Stimulated activated CD8-positive, alpha-beta memory T cell treated with anti-CD3 and anti-CD28 coated beads, Interleukin-2, amount 100 ng/mL, for 1 hour (primary cell): ENCODE measurements at places on chromosomes 16 and 17.
A peak's percentile ranks its signal among the peaks of the same experiment; 100 is the strongest.

- peak; percentile 26 for DNase-seq
These were observed 646 bp downstream of the RABEP1 start for GRCh38 chr17:5282642-5283217.

GRCh38 chr16:84650062-84650991, 2.0 kb downstream of the KLHL36 start:
- no peak for DNase-seq

DNA sequence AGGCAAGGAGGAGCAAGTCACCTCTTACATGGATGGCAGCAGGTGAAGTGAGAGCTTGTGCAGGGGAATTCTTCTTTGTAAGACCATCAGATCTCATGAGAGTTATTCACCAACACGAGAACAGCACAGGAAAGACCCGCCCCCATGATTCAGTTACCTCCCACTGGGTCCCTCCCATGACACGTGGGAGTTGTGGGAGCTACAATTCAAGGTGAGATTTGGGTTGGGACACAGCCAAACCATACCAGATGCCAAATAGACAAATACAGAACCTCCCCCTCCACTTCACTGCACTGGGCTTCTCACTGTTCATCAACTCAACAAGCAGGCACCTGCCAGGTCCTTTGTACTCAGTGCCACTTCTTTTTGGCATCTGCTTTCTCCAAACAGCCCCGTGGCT, 100.2 kb downstream of the WSCD1 start:
- no peak for DNase-seq

DNA sequence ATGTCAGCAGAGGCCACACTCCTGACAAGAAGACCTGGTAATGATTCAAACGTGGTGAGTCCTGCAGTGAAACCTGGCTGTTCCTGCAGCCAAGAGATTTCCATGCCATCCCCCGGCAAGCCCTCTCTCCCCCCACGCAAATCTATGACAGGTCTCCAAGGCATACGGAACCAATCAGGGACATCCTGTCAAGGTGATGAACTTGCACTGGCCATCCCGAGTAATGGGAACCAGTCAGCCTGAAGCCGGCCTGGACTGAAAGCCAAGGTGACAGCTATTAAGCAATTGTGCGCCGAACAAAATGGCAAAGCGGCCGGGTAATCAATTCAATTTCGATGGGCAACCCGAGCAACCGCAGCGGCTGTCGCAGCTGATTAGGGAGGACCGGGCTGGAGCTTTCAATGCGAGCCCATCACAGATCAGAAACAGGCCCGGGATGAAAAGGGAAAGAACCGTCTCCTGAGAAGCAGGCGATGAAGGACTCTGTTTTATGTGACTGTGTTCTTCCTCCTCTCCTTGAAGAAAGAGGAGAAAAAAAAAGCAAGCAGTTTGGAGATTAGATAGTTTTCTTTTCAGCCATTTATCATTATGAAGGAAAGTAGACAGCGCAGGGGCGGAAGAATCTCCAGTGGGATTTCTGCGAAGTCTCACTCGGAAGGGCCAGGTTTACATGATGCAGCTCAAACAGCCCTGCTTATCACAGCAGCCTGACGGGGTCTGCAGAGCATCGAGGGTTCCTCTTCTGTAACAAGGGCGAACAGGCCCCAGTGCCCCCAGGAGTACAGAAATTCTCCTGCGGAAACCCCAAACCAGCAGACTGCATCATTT, 35.2 kb downstream of the TBX4 start:
- DNase-seq = no peak

- DNase-seq = peak; percentile 53
These were observed at the start of gene ANTKMT for GRCh38 chr16:720990-721764. ANTKMT (plus strand) TSS chr16:721146; CDS start chr16:721275, 129 bp downstream.

DNA sequence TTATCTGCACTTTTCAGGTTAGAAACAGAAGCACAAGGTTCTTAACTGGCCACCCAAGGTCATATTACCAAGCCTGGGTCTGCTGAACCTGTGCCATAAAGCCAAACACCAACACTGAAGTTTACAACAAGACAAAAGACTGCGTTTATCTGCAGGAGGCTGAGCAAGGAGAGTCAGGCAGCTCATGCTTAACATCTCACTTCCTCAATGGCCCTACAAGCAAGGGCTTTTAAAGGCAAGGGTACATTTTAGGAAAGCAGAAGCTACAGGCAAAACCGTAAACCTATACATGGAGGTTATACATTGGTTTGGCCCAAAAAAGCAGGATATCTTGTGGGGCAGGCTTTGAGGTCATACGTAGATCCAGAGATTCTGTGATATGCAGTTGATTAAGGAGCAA, 91.2 kb downstream of the GNAO1 start:
- no peak for DNase-seq

DNA sequence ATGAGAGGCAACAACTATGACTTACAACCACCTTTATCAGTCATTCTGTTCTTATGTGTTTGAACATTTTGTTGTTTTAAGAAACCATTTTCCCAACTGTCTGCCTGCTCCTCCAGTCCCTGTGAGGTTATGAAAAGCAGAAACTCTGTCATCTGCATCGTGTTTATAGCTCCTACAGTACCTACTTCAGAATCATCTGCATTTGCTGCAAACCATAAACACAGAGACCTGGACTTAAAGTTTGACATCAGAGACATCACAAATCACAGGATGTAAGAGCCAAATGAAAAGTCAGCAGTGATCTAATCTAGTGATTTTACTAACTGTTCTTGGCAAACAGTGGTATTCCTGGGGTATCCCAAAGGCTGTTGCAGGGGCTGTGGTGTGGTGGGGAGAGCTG, 55.2 kb downstream of the CDH11 start:
- no peak for DNase-seq

DNA sequence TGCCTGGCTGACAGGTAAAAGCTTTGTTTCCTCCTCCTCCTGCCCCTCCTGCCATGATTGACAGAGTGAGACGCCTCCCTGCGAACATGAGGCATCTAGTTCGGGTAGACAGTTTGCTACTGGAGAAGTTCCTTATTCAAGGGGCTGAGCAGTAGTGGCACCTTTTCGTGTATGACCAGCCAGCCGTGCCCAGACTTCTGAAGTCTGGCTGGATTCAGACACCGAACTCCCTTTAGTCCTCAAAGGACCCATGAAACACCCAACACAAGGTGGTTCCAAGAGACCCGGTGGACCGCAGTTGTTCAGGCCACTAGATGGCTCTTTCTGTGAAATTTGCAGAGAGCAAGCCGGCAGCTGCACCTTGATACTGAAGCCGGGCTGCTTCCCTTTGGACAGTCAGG, 192.8 kb downstream of the XYLT1 start:
- DNase-seq = no peak

DNA sequence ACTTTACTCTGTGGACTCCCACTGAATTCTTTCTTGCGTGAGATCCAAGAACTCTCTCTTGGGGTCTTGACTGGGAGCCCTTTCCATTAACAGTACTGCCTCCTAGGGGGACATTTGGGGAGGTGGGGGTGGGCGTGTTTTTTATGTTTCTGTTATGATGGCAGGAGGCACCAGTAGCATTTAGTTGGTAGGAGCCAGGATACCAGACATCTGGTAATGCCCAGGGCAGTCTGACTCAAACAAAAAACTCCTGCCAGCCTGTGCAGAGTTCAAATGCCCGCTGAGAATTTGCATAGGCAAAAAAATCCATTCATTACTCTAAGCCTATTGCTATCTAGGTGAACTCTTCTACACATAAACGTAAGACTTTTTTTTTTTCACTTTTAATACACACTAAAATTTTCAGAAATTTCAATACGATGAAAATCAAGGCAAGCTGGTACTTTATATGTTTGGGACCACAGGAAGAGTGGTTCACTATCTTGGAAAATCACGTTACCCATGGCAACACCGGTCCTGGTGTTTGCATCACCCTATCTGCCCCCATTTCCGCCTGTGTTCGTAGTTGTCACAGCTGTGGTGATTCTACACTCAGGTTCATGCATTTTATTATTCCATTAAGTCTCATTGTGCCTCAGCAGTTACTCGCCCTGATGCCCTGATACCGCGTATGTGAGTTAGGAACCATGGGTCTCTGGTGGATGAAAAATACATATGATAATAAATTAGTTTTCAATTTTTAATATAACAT, 121.1 kb upstream of the XYLT1 start:
- no peak for DNase-seq

GRCh38 chr17:47620503-47621245, 29.0 kb upstream of the KPNB1 start:
- DNase-seq = no peak

GRCh38 chr16:87951552-87952538, 611 bp downstream of the BANP start:
- DNase-seq = no peak

- DNase-seq = no peak
These were observed 9.9 kb downstream of the FOXJ1 start for GRCh38 chr17:76131051-76131691.

DNA sequence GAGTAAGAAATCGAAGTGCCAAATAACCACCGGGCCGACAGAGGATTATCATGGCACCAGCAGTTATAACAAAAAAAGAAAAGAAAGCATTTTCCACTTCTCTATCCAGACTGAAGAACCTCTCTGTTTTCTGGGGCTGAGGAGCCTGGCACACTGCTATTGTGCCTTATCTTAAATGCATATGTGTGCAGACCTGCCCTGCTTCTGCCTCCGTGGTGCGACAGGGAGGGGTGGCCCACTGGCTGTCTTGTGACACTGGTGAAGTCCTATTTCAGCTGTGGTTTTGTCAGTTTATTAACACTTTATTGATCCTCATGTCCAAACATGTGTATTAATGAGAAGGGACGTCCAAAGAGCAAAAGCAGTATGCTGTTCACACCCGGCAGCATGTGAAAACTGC, 55.4 kb downstream of the CDK5R1 start:
- DNase-seq = no peak

- DNase-seq = no peak
These were observed 117.7 kb downstream of the HS3ST3A1 start for GRCh38 chr17:13484020-13484419.

- no peak for DNase-seq
These were observed 108.2 kb upstream of the RBBP6 start for GRCh38 chr16:24430954-24431760.

DNA sequence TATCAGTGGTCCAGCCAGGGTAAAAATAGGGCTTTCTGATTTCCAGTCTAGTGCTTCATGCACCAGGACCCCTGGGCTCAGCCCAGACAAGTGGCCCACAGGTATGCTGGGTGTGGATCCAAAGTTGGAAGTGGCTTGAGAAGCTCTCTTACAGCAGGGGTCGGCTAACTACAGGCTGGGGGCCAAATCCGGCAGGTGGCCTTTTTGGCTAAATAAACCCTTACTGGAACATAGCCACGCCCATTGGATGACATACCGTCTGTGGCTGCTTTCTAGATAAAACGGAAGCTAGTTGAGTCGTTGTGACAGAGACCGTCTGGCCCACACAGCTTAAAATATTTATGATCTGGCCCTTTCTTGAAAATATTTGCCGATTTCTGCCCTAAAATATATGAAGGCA, 119.0 kb upstream of the CDC42EP4 start:
- no peak for DNase-seq

DNA sequence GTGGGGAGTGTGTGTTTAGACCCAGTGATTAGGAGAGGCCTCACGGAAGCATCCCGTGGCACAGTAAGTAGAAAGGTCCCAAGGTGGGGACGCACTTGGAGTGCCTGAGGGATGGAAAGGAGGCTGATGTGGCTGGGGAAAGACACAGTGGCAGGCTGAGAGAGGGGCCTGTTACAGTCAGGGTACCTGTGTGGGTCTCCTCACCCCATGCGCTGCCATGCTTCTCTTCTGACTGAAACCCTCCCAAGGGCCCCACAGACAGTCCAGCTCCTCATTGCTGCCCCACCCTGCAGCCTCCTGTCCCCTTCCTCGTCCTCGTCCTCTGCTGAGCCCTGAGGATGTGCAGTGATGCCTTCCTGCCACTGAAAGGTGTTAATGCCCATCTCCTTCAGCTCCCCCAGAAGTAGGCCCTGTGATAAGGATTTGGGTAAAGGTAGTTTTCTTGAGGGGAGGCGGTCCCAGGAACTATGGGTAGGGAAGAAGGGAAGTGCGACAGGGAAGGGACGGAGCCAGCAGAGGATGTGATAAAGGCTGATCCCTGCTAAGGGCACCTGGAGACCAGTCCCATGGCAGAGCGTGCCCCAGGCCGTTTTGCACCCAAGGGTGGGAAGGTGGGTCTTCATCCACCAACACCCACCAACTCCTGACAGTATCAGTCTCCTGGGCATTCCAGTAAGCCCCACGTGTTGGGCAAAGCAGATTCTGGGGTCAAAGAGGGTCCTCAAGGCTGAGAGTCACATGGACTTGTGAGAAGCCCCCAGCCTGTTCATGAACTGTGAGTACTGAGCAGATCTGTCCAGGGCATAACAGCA, 237.2 kb downstream of the GSG1L start:
- DNase-seq = no peak

- no peak for DNase-seq
These were observed 82.2 kb upstream of the RNU2-1 start for GRCh38 chr17:43315858-43316521.

DNA sequence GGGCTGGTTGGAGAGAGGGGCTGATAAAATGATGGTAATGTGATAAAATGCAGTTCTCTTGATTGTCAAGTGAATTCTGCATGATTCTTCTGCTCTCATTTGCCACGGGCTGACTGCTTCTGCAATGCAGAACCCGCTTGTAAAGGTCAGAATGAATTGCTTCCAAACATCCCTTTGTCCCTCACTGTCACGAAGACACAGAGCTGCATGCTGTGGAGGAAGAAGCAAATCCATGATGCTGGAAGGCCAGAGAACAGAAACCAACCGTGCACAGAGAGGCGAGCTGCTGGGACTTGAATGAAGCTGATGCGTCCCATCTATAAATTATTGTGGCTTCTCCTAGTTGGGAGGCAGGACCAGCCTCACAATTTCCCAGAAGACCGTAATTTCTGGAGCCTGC, 171.6 kb downstream of the PRKCB start:
- DNase-seq = no peak

- DNase-seq = no peak
These were observed 436.2 kb upstream of the ZFHX3 start for GRCh38 chr16:73483934-73484711.

GRCh38 chr17:78159575-78160158, 8.7 kb upstream of the SYNGR2 start:
- DNase-seq = no peak

DNA sequence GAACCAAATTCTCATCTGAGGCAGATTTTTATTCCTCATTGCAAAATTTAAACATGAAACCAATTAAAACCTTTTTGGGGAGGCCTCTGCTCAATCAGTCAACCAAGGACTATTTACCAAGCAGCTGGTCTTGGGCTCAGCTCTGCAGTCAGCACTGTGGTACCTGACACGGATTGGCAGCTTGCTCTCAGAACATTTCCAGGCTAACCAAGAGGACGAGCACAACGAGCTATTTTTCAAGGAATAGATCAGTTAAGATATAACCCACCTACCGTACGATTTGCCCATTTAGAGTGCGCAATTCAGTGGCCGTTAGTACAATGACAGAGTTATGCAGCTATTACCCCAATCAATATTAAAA, 26.4 kb upstream of the KLHDC4 start:
- no peak for DNase-seq

DNA sequence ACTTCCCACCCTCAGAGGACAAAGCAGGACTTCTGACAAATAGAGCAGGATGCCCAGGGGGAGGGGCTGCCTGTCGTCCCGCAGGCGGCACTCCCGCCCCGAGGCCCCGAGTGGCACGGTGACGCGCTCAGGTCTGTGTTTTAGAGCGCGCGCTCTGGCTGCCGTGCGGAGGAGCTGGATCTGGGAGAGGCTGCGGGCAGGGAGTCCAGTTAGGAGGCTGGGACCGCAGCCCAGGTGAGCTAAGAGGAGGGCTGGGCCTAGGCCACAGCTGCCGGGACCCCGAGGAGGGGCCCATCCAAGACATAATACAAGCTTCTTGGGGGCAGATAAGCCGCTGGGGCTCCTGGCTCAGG, 6.4 kb downstream of the DOC2A start:
- DNase-seq = no peak
